ENCODE measurements at places on chromosomes 1 and 21. TPM values are rescaled to one million over a fixed set of nuclear protein-coding genes. Genes with fewer than 3 reads are reported as not detected.

GRCh38 chr1:114390361-114390760 lies 120.6 kb downstream of the TRIM33 start:
- H3K27ac ChIP-seq: no peak overlapping the region
- no peaks in the 10 kb centered on the region for H3K4me1 ChIP-seq
- H3K36me3 ChIP-seq: peaks cover 3% of the 10 kb centered on the region
- DNase-seq: no peak
- H3K4me3 ChIP-seq: no peak overlapping the region

GRCh38 chr1:41888756-41889155 lies 30.0 kb downstream of the HIVEP3 start:
- H3K36me3 ChIP-seq: no peaks in the 10 kb centered on the region
- no peak overlapping the region for H3K4me3 ChIP-seq
- no peaks in the 10 kb centered on the region for H3K27me3 ChIP-seq
- H3K27ac ChIP-seq: no peak overlapping the region

DNA sequence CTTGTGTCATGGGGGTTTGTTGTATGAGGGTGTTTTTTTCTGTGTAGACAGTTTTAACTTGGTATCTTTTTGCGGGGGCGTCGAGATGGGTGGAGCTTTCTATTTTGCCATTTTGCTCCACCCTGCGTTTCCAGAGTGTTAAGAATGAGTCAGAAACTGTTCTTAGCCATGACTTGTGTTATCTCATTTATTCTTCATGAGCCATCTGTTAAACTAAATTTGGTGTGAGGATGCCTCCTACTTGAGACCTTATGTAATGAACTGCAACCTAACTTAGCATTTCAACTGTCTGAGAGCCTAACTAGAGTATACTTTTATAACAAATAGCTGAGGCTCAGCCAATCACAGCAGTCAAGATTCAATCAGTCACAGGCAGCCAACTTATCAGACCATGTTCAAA lies 1873.5 kb downstream of the NCAM2 start:
- DNase-seq: no peak
- no peaks in the 10 kb centered on the region for H3K36me3 ChIP-seq
- no peak overlapping the region for H3K4me3 ChIP-seq
- H3K27ac ChIP-seq: no peak overlapping the region
- no peaks in the 10 kb centered on the region for H3K27me3 ChIP-seq
- no peaks in the 10 kb centered on the region for H3K4me1 ChIP-seq

GRCh38 chr1:25066731-25067517 lies 136.8 kb upstream of the RUNX3 start:
- DNase-seq: no peak
- H3K4me1 ChIP-seq: no peaks in the 10 kb centered on the region
- no peaks in the 10 kb centered on the region for H3K27me3 ChIP-seq

- H3K36me3 ChIP-seq: no peaks in the 10 kb centered on the region
- no peaks in the 10 kb centered on the region for H3K27me3 ChIP-seq
- no peak for DNase-seq
- no peaks in the 10 kb centered on the region for H3K4me1 ChIP-seq
- H3K27ac ChIP-seq: no peak overlapping the region
These were observed 14.4 kb downstream of the CD58 start for GRCh38 chr1:116556289-116557006.

- peaks cover 2% of the 10 kb centered on the region for H3K4me1 ChIP-seq
- no peak overlapping the region for H3K27ac ChIP-seq
- DNase-seq: no peak
- H3K4me3 ChIP-seq: no peak overlapping the region
These were observed 55.3 kb downstream of the DOP1B start for GRCh38 chr21:36211660-36212512.

The OLIG2 gene
- total RNA-seq: 0.06 TPM

The KCNJ6 gene
- 1.4 TPM for total RNA-seq

The CRNN gene
- total RNA-seq: not detected
